ENCODE measurements at places on chromosomes 5 and 9.

GRCh38 chr5:158837908-158838307 is 261.8 kb downstream of the EBF1 start:
- DNase-seq = no peak

DNA sequence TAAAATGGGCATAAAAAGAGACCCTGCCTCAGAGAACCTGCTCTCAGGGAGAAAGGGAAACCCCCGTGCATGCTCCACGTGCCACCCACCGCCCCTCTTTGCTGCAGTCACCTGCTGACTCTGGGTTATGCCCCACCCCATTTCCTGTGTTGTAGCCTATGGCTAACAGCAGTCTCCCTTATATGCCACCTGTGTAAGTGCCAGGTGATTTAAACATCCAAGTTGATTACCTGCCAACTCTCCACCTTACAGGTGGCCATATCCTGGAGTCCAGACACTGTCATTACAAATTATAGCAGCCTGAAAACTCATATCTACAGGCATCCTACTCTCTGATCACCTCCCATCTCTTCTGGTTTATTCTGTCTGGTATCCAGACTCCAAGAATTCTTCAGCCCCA is 242.6 kb downstream of the HSPA4 start:
- DNase-seq = no peak

DNA sequence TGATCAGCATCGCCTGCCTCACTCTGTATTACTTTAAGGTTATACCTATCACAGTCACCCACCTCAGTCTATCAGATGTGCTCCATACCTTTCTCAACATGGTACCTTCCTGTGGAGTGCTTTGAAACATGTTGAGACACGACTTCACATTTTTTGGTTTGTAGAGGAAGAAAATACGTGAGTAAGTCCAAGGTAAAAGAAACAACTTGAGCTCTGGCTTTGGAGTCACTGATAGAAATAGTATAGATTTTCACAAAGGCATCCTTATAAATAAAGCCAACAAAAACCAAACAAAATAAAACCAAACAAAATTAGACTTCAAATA is 77.5 kb upstream of the HMHB1 start:
- DNase-seq = no peak

DNA sequence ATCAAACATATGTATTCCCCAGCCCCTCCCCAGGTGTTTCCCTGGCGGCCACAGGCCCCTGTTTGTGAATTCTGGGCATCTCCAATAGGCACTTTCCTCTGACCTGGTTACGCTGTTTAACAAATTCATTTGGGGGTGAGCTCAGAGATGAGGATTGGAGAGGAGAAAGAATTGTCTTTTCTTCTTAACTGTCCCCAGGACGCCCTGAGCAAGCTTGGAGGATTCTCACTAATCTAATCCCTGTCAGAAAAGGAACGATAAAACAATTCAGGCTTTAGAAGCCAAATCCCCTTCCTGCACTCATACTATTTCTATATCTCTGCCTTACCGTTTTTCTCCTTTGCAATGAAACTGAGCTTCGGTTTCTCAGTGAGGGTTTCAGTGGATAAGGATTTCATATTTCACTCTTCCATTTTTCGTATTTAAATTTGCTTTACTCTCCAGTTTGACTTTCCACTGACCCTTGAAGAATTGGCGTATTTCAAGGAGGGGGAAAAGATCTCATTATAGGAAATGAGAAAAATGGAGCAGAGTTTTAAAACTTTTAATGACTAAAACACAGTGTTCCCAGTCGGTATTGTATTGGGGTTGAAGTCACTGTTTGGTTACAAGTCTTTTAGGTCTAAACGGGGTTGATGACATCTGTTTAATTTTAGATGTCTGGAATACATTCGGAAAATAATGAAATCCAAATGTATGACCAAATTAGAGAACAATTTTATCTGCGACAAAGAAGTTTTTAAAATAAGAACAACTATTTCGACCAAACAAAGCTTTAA is 180.1 kb downstream of the MACROH2A1 start:
- no peak for DNase-seq

GRCh38 chr5:91651704-91652103 is 268.6 kb upstream of the ARRDC3 start:
- no peak for DNase-seq

DNA sequence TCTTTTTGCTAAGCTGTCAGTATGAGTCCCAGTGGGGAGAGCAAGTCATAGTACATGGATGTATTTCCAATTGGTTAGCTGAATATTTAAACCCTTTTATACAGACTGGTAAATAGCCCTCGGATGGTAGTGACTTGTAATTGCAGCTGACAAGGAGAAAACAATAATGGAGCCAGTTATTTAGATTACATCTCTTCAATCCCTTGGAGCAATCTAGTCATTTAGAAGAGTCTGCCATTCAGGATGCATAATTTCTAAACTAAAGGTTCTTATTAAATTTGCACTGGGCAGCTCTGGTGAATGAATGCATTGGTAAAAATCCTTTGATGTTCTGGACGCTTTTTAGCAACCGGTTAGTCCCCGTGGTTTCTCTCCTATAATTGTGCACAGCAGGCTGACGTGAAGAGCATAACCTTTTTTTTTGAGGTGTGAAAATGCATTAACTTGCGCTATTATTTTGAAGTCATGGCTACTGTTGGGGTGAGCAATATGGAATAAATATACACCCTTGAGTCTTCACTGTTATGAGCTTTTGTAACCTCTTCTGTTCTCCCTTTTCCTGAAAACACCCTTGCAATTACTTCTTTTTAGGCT is 158.6 kb upstream of the CD180 start:
- no peak for DNase-seq

GRCh38 chr5:140157032-140157781 is 17.8 kb upstream of the CYSTM1 start:
- DNase-seq = no peak

GRCh38 chr5:133474851-133475590 is 137.3 kb downstream of the FSTL4 start:
- no peak for DNase-seq

Data from cortex of kidney (tissue), 1 donor.